HFF-Myc (cell line): ENCODE measurements at places on chromosomes 1 and 21.

DNA sequence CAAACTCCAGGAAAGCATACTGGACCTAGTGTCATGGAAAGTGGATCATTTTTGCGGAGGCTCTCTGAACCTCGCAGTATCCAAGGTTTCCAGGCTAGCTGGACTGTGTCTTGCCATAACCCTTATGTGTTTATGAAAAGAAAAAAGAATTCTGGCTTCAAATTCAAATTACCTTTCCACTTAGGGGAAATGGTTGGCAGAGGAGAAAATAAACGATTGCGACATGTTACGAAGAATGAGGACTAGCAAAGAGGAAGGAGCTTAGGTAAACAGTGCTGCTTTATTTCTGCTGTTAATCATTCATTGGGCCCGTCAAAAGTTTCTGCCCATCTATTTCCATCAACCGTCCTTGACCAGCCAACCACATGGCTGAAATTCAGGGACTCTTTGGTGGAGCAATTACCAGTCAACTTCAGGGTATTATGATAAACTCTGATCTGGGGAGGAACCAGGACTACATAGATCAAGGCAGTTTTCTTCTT, at the start of gene C4BPA:
TSS of gene C4BPA (plus strand) at position 342 of the 482 bp plus-strand sequence. CDS start 8,793 bp downstream, outside the sequence.
- DNase-seq: no peak

DNA sequence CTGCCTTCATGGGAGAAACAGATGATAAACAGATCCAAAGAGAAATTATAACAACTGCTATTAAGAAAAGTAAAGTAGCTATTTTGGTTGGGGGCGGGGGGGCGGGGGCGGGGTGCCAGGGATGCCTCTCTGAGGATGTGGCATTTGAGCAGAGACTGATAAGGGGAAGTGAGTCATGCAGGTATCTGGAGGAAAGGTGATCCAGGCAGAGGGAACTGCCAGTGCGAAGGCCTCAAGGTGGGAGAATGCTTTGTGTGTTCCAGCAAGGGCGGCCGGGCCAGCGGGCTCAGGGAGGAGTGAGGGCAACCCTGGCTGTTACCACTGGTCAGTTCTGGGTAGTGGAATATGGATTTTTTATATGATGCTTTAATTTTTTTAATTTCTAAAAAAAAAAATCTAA, 7.0 kb upstream of the TNFRSF1B start:
- no peak for DNase-seq

DNA sequence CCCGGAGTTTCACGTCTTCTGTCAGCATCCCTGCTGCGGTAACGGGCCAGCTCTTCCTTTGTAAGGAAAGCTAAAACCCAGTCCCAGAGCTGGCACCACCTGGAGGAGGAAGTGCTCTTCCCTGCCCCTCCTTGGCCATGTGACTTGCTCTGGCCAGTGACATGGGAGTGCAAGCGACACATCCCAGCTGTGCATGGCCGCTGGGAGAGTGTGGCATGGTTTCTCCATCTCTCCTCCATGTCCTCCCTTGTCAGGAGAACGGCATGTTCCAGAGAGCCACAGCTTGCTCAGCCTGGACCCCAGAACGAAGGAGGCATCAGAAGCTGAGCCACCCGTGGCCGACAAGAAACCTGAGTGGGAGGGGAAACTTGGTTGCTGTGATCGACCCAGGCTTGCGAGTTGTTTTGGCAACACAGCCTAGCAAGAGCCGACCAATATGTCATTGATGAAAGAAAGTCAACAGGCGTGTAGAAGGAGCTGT, 2.7 kb upstream of the PRXL2B start:
- no peak for DNase-seq

GRCh38 chr1:10497109-10497508, 22.4 kb downstream of the PEX14 start:
- DNase-seq: no peak

- no peak for DNase-seq
Observed at GRCh38 chr1:164579381-164579780, 20.4 kb downstream of the PBX1 start.

GRCh38 chr1:53503433-53504217, 44.4 kb downstream of the DMRTB1 start:
- no peak for DNase-seq

- no peak for DNase-seq
Observed at GRCh38 chr1:241733899-241734298, 81.8 kb downstream of the WDR64 start.

DNA sequence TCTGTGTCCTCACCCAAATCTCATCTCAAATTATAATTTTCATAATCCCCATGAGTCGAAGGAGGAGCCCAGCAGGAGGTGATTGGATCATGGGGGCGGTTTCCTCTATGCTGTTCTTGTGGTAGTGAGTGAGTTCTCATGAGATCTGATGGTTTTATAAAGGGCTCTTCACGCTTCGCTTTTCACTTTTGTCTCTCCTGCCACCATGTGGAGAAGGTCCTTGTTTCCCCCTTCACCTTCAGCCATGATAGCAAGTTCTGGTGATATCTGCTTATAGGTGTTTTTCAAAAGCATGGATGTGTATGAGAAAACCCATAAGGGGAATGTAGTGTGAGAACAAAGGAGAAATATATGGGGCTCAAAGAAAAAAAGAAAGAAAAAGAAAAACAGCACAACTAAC, 405.9 kb upstream of the RGS18 start:
- DNase-seq: no peak

DNA sequence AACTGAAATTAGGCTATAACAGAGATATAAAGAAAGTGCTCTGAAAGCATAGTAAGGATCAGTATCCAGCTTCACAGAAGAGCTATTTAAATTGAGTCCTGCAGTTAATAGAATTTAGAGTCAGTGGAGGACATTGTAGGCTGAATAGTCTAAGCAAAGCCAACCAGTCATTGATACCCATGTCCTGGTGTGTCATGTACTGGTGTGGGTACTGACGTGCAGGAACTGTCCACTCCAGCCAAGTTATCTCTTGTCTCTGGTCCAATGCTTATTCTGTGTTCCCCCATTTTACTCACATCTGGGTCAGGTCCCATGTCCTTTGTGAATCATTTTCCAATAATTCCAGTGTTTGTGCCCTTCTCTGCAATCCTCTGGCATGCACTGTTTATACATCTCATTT, 90.0 kb downstream of the MACF1 start:
- DNase-seq: no peak

DNA sequence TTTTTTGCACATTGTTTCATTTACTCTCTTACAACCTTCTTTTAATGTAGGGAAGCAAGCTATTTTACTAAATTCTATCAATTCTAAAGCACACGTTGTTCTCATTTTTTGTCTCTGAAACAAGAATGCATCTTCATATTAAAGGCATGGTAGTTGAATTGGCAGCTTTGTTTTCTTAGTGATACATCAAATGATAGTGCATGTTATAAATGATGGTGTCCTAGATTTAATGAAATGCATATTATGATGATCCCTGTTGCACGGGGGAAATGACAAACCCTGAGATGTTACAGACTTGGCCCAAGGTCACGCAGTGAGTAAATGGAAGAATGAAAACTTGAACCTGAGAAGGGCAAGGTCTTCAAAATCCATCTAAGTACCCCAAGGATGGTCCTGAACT, 213.1 kb downstream of the KAZN start:
- no peak for DNase-seq

DNA sequence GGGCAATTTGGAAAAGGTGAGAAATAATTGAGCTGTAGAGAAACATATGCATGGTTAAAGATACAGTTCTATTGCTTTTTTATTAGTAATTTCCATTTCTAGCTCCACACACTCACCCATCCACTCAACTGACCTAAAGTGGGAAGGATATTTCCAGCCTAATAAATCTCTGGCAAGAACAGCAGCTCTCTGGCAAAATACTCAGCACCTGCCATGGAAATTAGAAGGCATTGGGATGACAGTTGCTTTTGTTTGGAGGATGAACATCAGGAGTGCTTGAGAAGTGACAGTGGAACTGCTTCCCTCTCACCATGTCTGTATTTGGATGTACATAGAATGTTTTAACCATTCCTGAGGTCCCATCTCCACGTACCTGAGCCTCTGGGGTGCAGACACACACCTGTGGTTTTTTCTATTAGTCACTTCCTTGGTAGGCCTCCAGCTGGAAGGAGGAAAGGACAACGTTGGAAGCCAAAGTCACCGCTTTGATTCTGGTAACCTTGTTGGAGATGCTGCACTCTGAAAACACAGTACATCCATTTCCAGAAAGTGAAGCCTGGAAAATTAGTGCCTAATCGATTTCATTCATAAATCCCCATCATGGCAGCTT, 62.3 kb upstream of the RUNX1 start:
- DNase-seq: no peak

DNA sequence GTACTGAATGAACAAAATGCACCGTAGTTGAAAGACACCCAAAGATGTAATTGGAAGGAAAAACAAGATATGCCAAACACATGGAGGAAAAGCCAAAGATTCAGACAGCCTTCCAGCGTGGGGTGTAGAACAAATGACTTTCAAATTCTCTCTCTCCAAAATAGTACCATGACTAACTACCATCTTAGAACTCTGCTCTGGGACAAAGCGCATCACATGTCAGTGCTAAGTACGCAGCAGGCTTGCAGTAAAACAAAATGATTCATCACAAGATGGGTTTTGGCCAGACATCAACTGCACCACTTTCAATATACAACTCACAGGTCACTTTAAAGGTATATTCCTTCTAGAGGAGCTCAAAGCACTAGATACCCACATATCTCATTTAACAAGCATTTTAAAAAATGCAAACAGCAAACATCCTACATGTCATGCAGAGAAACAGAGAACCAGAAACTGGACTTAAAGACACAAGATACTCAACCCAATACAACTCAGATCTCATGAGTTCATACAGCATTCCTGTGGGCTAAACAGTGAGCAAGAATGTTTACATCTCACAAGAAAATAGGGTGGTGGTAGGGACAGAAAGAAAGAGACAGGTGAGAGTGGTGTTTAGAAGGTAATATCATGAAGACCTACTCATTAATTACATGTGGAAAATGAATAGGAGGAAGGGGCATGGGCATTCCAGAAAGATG, 75.7 kb downstream of the BCAR3 start:
- DNase-seq: peak; percentile 89

GRCh38 chr1:54379555-54380289, 26.5 kb downstream of the SSBP3 start:
- no peak for DNase-seq

GRCh38 chr21:42652527-42653230, 742 bp upstream of the PDE9A start:
- no peak for DNase-seq

DNA sequence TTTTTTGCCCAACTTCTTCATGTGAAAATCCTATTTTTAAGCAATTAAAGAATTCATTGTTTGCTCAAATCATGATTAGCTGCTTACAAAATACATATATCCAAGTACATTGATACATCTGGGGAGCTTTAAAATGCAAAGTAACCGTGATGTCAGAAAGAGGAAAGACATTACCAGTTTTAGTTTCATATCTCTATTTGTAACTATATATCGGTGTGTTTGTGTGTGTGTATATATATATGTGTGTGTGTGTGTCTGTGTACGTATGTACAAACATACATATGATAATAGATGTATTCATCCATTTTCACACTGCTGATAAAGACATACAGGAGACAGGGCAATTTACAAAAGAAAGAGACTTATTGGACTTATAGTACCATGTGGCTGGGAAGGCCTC, 310.1 kb downstream of the DPYD start:
- DNase-seq: no peak

DNA sequence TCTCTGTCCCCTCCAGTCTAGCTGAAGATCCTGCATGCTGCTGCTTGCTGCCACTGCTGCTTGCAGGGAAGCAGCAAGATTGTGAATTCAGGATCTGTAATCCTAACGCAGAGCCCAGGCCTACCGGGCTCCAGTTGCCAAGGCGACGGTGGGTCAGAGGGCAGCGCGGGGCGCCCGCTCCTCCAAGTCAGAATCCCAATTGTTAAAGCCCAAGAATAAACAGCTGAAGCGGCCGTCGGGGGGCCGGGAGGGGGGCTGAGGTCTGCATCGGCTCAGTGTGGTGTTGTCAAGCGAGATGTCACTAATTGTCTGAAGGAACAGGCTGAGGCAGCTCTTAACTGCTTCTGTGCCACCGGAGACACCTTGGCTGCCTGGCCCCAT, 36.8 kb downstream of the AHDC1 start:
- DNase-seq: no peak

DNA sequence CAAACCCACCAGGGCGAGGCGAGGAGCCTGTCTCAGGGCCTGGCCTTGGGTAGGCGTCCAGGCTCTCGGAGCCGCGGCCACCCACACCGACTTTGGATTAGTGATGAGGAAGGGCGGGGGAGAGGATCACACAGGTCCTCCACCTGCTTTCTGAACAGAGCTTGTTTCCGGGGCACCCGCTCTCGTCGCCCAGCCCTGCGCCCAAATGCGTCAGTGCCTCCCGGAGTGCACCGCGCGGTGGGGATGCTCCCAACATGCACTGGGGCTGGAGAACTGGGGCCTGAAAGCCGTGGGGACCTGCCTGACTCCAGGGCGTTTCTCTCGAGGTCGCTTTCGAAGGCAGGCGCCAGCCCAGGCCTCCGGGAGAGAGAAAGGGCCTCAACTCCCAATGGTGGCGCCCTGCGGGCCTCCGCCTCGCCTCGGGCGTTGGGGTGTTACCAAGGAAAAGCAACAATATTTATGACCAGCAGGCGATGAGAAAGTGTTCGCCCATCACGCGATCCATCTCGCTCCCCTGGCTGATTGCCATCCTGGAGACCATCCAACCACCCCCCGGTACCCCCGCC, 8.9 kb upstream of the LHX8 start:
- DNase-seq: no peak

DNA sequence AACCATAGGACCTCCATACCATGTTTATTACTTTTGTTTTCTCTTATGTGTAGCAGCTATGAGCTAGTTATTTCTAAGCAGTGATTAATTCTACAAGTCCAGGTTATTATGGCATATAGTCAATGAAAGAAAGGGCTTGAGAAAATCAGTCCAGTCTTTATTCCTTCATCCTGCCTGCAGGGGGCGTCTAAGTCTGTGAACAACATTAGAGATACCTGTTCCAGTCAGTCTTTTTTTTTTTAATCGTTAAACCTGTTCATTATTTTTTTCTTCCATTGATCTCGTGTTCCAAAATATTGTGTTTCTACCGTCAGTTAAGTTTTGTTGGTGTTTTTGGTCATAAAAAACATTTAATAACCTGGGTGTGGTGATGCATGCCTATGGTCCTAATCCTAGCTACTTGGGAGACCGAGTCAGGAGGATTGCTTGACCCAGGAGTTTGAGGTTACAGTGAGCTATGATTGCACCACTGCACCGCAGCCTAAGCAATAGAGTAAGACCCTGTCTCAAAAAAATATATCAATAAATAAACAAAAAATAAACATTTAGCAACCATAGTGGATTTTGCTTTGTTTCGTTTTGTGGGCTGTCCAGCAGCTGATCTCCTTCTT, 29.4 kb upstream of the CD2 start:
- peak; percentile 31 for DNase-seq

GRCh38 chr21:26116456-26117011, 54.0 kb downstream of the APP start:
- peak; percentile 47 for DNase-seq

DNA sequence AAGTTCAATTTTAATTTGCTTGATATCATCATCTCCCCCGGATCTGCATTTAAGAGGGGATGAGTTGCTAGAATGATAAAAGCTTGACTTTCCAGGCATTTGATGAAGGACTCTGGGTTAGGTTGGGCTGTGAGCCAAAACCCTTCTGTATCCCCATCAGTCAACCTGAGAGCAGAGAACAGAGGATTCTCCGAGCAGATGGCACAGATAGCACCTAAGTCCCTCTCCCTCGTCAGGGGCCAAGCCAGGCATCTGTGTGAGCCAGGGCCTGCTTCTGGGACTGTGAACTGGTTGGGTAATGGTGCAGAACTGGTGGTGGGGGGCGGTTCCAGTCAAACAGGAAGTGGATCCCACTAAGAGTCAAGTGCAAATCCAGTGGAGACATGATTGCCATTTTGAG, 205.8 kb downstream of the TNR start:
- no peak for DNase-seq
